ENCODE measurements at places on chromosomes 6 and 20.
A peak's percentile ranks its signal among the peaks of the same experiment; 100 is the strongest.

DNA sequence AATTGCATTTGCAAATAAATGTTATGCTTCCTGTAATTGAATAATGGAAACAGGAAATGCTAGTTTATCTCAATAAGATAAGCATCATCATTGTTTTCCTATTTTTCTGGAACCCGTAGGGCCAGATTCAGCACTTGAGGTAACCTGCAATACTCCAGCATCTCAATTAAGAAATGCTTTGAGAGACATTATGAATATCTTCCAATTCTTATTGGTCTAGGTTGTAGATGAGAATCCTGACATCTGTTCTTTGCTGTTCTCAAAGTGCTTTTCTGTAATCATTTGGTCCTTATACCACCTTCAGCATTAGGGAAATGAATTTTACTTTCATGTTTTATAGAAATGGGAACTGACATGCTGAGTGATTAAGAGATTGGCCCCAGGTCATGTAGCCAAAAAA lies 428.3 kb downstream of the CBLN4 start:
- DNase-seq, result no peak

- DNase-seq, result no peak
Observed at GRCh38 chr6:139446768-139447655, 72.6 kb upstream of the CITED2 start.

DNA sequence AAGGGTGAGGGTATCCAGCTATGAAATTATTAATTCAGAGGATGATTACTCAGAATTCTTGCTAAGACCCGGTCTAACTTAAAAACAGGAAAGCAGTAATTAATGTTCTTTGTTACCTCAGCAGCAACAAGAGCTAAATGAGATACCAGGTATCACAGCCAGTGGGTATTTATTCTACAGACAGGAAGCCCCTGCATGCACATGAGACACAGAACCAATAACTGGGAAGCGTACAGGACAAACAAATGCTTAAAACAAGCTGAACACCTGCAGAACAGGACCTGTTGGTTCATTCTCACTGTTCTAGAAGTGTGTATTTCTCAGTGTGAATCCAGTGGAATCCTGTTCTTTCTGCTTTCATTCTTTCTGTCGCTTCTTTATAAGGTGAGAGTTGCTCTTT lies 30.9 kb downstream of the SCML4 start:
- DNase-seq, result no peak

DNA sequence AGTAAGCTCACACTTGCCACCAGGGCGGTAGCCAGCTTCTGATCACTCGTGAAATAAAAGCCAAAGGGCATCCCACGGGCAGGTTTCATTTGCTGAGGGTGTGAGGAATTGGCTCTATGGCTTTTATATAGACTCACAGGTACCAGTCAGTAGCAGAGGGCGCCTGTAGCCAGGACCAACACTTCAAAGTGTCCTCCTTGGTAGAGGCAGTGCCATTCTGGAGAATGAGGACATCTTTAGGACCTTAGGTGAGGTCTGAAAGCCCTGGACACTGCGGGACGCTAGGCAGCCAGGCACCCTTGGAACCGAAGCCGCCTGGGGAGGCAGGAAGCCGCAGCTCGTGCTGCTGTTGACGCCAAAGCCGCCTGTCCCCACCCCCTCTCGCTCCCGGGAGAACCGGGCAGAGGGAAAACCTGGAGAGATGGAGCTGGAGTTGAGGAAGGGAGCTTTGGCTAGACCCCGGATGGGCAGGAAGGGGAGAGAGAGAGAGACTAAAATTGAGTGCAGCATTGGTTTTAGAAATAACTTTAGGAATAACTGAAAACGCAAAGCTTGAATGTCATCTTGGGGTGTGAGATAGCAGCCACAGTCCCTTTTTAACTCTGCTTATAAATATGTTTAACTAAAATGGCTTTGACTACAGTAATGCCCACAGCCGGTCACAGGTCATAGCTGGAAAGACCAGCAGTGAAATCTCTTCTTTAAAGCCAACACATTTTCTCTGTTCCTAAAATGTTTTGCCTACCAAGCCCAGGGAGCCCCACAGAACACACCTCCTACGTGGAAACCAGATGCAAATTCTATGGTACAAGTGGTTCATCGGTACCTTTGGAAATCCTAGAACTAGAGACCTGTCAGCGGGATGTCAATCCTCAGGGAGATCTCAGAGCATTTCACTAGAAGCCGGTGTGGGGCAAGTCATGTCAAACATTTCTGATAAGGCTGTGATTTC lies 128.5 kb upstream of the CDYL start:
- DNase-seq, result peak; percentile 72

GRCh38 chr20:7667194-7667593 lies 273.1 kb downstream of the HAO1 start:
- no peak for DNase-seq
